ENCODE measurements at places on chromosomes 1 and 21.

DNA sequence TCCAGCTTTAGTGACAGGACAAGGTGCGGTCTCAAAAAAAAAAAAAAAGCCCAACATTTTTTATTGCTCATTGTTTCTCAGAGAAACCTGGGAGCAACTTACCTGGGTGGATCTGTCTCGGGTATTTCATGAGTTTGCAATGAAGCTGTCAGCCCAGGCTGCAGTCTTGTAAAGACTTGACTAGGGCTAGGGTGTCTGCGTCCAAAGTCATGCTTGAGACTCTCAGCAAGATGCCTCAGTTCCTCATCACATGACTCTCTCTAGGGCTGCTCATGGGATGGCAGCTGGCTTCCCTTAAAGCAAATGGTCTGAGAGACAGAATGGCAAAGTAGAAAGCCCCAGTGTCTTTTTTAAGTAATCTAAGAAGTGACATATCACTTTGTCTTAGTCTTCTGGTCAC is 8.1 kb downstream of the GABPA start:
- DNase-seq = no peak

- DNase-seq = no peak
Observed at GRCh38 chr1:226577401-226578180, 29.0 kb downstream of the STUM start.

- DNase-seq = no peak
Observed at GRCh38 chr1:214518361-214518760, 33.0 kb downstream of the PTPN14 start.

DNA sequence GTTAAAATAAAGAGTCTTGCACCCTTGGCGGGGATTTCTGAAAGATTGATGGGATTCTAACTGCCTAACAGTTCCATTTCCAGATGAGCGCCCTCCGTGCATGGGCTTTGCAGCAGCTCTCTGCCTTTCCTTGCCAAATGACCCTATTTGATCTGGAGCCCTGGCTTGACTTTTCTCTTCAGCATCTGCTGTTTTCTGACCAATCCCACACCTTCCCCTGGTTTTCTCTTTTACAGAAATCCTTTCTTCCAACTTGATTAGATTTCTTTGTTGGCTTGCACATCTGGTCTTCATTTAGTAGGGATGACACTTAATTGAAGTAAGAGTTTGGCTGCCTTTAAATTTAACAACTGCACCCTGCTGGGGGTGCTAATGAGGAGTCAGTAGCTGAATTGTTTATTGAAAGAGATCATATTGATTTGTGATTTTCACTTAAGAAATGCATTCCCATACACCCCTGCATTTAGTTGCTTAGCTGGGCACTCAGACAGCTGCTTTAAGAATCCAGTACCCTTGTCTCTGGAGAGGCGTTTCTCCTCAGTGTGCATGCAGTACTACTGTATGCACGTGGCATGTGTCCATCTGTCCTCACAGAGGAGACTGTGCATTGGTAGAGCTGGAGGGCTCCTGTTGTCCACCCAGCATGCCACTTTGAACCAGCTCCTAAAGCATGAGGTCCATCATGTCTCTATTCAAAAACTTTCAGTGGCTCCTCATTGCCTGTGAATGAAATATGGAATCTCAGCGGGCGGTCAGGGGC is 99.7 kb downstream of the NOS1AP start:
- DNase-seq = no peak

DNA sequence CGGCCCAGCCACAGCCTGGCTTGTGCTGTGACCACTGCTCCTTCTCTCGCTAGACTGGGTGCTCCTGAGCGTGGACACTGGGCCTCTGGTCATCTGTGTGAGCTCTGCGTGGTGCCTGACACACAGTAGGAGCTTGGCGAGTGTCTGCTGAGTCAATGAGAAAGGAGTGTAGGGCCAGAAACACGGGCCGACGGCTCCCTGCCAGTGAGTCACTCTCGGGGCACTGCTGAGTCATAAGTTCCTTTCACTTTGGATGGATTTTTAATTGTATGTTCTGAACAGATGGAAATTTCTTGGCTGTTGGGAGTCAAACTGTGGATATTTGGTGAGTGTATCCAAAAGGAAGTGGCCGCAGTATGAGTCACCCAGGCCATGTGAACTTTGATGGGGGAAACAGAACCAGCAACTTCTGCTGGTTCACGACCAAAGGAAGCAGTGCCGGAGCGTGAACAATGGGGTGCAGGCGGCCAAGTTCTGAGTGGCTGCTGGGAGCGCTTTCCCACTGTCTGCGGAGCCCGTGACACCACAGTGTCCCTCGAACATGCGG is 41.0 kb upstream of the COL18A1 start:
- no peak for DNase-seq
